ENCODE measurements at places on chromosomes 5 and 9. TPM values are rescaled to one million over a fixed set of nuclear protein-coding genes. Genes with fewer than 3 reads are reported as not detected.

- no peak for DNase-seq
These were observed 854.1 kb downstream of the MAT2B start for GRCh38 chr5:164359260-164360255.

GRCh38 chr5:67824852-67825251 is 390.7 kb upstream of the PIK3R1 start:
- DNase-seq, result no peak

DNA sequence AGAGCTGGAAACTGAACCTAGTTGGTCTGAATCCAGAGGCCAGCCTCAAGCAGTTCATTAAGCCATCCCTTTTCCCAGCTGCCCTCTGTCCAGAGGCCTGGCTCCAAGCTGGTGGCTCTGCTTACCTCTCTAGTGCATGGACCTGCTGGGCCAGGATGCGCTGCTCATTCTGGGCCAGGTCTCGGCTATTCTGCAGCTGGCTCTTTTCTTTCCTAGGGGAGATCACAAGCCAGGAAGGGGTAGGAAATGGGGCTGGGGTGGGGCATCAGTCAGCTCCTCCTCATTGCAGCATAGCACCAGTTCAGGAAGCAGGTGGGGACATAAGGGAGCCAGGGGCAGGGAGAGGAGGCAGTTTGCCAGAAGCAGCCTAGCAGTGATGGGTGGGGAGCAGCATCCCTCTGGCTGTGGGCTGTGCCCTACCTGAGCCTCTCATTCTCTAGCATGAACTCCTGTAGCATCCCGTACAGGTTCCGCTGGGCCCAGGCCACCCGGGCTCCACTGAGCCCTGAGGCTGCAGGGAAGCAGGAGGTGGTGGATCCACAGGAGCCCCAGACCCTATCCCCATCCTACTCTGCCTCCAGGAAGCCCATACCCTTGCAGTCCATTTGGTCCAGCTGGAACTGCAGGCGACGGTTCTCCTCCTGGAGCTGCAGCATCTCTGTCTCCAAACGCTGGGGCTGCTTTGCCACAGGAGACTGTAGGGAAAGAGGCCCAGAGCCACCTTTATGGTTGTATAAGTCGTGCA is 5.2 kb downstream of the KIF12 start:
- DNase-seq, result no peak

GRCh38 chr9:696332-697323 is 144.9 kb upstream of the DMRT1 start:
- DNase-seq, result peak; percentile 67

Gene HCN1
- total RNA-seq, result not detected

- no peak for DNase-seq
These were observed 47.5 kb upstream of the CLK4 start for GRCh38 chr5:178674334-178674733.

Gene FOXD4L5
- total RNA-seq, result not detected

DNA sequence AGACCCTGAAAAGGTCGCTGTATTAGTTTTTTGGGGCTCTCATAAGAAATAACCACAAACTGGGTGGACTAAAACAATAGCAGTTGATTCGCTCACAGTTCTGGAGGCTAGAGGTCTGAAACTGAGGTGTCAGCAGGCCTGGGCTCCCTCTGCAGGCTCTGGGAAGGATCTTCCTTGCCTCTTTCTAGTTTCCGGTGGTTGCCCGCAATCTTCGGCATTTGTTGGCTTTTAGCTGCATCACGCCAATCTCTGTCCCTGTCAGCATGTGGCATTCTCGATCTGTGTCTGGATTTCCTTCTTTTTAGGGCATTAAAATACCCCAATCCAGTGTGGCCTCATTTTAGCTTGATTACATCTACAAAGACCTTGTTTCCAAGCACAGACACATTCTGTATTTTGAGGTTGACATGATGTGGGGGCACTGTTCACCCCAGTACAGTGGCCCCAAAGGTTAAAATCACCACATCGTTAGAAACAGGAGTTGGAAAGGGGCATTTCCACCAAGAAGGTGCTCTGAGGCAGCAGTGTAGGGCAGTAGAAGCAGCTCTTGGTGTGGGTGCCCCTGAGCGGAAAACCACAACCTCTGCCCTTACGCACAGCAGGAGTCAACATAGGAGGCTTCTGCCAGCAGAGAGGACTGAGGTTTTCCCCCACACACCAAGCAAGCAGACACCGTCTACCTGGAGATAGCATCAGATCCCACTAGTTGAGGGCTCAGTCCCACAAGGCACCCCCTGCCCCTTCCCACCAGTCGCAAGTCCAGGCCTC is 13.5 kb downstream of the ZNF79 start:
- DNase-seq, result no peak

DNA sequence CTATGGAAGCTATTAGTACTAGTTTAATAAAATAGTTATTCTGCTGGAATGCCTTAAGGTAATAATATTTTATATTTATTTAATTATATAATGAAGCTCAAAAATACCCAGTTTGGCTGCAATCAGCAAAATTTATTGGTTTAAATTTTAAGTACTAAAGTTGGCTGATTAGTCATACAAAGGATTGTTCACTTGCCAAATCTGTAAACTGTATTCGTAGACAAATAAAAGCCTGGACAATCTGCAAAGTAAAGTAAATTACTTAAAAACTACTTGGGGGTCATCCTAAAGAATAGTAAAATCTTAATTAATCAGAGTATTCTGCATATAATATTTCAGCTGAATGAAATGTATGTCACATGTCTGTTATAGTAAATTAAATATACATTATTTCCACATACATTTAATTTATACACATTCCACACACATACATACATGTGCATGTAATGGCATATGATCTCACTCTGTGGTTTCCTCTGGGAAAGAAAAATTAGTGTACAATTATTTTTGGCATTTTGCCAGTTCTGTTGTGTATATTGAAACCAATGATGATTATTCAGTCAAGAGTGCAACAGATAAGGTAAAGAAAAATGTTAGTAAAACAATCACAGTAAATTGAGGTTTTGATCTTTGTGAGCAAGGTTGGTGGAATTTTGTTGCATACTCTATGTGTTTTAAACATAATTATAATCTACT is 455.9 kb downstream of the CDH9 start:
- no peak for DNase-seq

DNA sequence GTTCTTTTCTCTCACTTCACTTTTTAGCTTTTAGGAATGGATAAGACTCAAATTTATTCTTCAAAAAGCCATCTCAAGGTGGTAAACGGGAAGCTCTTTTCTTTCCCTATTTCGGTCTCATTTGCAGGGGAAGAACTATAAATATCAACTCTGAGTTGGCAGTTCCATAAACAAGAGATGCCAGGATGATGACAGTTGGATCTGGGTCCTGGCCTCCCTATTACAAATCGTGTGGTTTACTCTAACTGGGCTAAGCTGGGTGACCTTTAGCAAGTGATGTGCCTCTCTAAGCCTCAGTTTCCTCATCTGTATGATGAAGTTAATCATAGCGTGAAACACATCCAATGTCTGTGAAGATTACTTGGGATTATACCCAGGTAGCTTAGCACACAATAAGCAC is 44.2 kb downstream of the TLE4 start:
- peak; percentile 26 for DNase-seq

DNA sequence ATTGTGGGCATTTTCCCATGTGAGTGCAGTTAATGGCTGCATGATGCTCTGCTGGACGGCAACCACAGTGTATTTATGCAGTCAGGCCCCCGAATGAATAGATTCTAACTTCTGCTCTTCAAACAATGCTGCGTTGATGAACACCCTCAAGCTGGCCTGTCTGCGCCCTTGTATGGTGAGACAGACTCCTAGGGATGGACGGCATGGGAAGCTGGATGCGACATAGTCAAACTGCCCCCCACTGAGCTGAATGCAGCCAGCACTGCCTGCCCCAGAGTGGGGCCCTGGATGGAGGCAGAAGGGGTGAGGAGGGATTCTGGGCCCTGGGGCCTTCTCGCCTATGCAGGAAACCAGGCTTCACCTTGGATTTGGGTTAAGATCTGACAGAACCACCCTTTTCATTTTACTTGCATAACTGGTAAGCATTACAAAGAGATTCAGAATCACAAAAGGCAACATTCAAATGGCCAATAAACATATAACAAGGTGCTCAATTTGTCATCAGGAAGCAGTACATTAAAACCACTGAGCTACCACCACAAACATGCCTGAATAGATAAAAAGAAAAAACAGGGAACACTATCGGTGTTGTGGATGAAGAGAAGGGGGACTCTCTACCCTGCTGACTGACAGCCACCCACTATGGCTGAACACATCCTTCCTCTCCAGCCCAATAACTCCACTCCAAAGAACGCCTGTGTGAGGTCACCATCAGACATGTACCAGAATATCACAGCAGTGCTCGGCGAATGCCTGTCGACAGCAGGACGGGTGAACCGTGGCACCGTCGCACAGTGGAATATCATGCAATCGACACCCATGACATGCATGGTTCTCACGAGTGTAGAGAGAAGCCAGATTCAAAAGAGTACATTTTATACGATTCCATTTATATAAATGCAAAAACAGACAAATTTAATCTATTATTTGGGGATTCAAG is 79.1 kb downstream of the RAPGEF1 start:
- no peak for DNase-seq

DNA sequence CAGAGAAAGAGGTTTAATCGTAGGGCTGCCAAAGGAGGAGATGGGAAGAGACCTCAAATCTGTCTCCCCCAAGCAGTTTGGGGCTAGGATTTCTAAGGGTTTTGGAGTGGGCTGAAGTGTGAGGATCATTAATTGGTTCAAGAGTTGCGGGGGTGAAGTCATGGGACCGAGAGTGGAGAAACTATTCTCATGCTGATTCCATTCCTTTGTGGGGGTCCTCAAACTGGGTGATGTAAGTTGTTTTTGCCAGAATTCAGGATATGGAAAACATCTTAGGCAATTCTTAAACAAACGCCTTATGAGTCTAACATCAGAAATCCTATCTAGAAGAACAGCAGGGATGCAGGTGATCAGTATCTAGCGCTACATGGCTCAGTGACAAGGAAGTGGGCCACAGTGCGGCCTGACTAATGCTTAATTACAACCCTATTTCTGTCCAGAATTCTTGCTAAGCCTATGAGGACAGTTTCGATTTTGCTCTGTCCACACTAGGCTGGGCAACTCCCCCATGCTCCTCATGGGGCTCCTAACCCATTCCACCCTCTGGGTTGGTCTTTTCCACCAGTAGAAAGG is 27.7 kb upstream of the TRIO start:
- no peak for DNase-seq

Gene GDF9
- total RNA-seq, result not detected

GRCh38 chr5:40672425-40672824 is 7.3 kb upstream of the PTGER4 start:
- DNase-seq, result no peak

Gene PCDHGB3
- not detected for total RNA-seq

Gene CAMK2A
- total RNA-seq, result not detected

DNA sequence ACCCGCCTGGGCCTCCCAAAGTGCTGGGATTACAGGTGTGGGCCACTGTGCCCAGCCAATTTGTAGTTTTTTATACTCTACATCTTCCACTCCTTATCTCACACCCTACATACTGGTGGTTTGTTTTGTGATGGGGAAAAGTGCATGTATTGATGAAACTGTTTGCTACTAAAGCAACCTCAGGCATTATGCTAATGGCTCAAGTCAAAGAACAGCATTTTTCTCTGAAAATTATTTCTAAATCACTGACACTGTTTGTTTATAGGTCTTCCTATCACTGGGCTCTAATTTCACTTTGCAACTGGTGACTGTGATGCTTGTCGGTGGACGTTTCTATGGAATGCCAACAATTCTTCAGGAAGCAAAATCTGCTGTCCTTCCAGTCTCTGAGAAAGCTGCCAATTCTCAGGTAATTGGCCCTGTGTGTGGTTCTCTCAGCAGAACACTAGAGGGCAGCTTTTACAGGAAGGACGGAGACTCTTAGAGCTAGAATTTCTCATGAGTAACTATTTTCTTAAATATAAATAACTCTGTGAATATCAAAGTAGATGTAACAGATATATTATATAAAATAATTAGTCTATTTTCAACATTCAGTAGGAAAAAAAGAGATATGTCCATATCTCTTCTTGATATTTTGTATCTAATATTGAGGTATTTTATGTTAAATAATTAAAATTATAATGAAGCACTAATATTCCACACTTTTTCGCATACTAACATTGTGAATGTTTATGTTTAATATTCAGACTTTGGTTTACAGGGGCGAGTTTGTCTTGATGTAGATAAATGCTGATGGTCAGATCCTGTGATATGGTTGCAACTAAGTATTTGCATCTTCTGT is 244.1 kb downstream of the ADGRV1 start:
- no peak for DNase-seq

Gene KCNN2
- not detected for total RNA-seq

Gene KIF4B
- 0.10 TPM for total RNA-seq

- DNase-seq, result no peak
These were observed 20.5 kb downstream of the PTGES2 start for GRCh38 chr9:128106940-128107467.

DNA sequence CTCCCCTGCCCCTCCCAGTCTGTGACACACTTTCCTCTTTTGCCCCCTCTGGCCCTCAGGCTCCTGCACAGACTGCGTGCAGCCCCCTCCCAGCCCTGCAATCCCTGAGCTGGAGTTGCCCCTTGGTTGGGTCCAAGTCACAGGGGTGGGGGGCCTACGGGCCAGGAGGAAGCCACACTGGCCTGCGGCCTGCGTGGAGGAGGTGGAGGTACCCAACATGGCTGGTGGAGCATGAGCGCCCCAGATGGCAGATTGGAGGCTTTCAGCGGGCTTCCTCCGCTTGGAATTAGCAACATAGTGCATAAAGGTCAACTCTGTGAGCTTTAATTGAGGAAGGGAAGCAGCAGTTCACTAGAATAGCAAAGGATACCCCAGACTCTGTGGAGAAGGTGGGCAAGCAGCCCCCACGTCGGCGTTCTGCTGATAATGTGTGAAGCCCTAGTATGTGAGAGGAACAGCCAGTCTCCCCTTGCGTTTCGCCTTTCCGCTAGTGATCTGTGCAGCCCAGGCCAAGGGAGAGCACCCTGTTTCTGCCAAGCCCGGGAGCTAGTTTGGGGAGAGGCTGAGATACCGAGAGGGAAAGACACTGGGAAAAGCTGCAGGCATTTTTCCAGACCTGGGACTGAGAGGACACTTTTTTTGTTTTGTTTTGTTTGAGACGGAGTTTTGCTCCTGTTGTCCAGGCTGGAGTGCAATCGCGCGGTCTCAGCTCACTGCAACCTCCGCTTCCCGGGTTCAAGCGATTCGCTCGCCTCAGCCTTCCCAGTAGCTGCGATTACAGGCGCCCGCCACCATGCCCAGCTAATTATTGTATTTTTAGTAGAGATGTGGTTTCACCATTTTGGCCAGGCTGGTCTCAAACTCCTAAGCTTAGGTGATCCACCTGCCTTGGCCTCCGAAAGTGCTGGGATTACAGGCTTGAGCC is 35.3 kb upstream of the MACIR start:
- no peak for DNase-seq

DNA sequence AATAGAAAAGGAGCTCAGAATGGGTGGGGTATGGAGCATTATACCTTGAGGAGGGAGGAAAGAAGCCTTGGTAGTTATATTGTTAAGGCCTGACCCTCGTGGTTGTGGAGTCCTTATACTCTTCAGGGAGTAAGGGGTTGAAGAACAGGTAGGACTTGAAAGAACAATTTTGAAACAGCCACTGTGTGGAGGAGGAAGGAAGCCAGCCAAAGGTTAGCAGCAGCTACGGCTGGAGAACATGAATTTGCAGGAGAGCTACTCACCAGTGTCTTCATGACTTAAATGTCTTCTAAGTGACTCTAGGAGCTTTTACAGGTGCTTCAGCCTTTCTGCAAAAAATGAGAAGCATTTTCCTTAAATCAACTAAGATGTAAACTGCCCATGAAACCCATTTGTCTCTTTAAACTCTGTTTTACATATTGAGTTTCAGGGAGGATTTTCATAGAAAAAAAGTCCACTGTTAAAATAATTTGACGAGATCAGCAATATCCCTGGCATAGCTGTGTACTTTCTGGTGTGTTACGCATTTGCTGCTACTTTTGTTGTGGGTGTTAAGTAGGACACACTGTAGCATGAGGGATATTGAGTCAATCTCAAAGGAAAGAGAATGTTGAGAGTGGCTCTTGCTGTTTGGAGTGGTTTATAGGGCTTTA is 110.6 kb upstream of the ELL2 start:
- DNase-seq, result no peak

All from MG63 (cell line).